ENCODE measurements at places on chromosomes 12 and 14.

GRCh38 chr12:121182222-121182893, 27.6 kb upstream of the P2RX4 start:
- DNase-seq, result no peak

DNA sequence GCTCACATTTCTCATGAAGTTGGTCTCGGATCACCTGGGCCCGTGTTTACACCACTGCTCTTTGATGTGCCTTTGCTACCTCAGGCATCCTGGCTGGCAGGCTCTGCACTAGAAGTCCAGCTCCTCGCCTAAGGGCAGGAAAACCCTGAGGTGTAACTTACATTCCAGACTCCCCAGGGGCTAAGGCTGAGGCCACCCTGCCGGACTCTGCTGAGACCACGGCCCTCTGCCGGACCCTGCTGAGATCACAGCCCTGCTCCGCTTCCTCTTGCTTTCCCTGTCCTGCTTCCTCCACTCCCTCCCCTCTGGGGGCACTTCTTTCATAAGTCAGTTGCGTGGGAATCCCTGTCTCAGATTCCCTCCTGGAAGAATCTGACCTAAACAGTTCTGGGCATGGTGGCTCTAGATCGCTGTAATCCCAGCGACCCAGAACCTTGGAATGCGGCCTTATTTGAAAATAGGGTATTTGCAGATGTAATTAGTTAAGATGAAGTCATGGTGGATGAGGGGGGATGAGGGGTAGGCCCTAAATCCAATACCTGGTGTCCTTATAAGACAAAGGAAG, 17.2 kb downstream of the RILPL1 start:
- no peak for DNase-seq

DNA sequence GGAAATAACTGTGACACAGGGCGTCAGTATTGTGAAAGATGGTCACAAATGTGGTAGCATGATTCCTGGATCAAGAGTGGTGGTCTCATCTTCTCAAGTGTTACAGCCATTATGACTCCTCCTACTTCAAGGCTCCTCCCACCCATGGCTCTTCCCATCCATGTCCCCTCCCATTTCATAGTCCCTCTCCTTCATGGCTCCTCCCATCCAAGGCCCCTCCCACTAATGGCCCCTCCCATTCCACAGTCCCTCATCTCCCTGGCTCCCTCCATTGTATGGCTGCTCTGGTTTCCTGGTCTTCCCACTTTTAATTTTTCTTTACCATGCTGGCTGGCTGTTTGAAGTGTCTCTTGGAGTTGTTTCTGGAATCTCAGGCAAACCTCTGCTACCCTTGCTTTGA, 1375.2 kb upstream of the TMEM132C start:
- DNase-seq, result no peak

GRCh38 chr12:100247765-100248164, 19.1 kb downstream of the DEPDC4 start:
- no peak for DNase-seq

GRCh38 chr12:106709068-106709511, 65.4 kb upstream of the RIC8B start:
- DNase-seq, result peak; percentile 2

GRCh38 chr12:18576104-18576626, 161.6 kb downstream of the PLCZ1 start:
- DNase-seq, result no peak

- DNase-seq, result no peak
Measured at GRCh38 chr12:123164710-123165261, 13.9 kb upstream of the PITPNM2 start.

GRCh38 chr12:42759622-42760273, 170.2 kb upstream of the PRICKLE1 start:
- no peak for DNase-seq

- DNase-seq, result peak; percentile 28
Measured at GRCh38 chr12:28759333-28759732, 389.7 kb upstream of the FAR2 start.

DNA sequence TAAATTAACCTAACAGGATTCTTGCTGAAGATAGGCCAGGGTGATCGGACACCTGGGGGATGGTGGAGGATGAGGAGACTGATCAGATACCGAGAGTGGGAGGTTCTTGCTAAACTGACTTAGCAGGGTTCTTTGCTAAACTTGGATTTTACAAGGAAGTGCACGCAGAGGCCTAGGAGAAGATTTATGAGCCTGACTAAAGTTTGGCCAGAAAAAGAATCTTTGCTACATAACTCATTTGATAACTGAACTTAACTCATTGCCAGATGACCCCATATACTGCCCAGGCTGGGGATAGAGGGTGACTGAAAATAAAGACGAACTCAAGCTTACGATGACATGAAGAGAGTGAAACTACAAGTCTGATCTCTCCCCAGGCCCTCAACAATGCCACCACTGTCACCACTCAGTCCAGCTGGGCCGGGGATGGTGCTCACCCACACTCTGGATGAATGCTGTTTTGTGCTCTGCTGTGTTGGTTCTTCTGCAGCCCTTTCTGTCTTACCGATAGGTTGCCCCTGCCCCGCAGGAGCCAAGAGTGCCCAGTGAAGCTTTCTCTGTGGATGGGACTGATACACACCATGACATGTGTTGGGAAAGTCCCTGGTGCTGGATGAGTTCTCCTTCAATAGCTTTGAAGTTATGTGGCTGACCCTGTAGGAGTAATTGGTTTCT, 29.0 kb downstream of the PPFIBP1 start:
- DNase-seq, result no peak

GRCh38 chr12:13033476-13033875, 10.7 kb upstream of the FAM234B start:
- no peak for DNase-seq

DNA sequence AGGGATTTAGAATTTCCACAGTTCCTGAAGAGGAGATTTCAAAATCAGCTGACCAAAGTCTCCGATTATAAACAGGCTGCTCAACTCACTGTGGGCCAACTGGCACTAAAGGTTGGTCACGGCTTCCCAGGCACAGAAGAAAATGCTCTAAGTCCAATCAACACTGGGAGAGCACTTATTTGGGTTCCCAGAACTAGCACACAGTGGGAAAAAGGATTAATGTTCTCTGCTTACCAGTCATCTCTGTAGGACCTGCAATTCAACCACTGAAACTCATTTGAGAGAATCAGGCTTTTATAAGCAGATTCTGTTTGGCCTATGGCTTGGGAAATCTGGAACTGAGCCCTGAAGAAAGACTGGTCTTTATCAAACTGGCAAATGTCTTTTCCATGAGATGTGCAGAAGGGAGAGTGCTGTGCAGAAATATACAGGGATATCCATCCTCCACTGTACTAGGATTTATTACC, 49.4 kb downstream of the ABCC9 start:
- DNase-seq, result no peak

DNA sequence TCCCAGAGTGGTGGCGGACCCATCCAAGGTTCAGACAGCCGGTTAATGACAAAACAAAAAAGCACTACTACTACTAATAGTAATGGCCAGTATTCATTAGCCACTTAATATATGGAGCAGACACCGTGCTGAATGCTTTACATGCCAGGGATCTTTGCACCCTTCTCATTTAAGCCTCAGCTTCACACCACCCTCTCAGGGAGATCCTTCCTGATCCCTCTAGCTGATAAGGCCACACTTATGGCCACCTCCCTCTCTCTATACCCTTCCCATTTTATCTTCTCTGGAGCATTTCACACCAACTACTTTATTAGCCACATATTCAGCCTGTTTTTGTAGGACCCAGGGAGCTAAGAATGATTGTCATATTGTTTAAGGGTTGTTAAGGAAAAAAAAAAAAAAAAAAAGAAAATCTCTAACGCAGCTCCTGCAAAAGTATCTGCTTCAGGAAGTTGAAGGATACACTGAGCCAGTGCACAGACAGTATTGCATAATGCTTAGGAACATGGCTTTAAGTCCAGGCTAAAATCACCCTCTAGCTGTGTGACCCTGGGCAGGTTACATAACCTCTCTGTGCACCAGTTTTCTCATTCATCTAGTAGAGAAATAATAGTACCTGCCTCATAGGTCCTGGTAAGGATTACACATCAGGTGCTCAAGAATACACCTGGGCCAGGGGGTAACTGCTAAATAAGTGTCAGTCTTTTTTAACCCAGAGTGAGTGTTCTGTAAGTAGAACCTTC, 29.4 kb downstream of the NUAK1 start:
- DNase-seq, result no peak

GRCh38 chr12:236445-236844, 22.5 kb upstream of the SLC6A12 start:
- DNase-seq, result no peak

DNA sequence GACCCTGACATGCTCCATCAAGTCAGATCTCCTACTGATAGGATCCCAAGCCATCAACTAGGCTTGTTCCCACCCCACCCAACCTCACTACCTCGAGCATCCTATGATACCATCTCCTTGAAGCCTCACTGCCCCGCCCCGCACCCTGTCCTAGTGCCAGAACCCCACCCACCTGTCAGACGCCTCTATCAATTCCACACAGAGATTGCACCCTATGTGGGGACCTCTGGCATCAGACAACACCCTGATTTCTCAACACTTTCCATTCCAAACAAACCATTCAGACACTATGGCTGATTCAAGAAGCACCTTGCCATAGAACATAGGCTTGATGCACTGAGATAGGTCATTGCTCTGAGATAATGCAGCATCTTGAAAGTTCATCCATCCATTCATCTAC, 3.1 kb upstream of the GLTP start:
- no peak for DNase-seq

DNA sequence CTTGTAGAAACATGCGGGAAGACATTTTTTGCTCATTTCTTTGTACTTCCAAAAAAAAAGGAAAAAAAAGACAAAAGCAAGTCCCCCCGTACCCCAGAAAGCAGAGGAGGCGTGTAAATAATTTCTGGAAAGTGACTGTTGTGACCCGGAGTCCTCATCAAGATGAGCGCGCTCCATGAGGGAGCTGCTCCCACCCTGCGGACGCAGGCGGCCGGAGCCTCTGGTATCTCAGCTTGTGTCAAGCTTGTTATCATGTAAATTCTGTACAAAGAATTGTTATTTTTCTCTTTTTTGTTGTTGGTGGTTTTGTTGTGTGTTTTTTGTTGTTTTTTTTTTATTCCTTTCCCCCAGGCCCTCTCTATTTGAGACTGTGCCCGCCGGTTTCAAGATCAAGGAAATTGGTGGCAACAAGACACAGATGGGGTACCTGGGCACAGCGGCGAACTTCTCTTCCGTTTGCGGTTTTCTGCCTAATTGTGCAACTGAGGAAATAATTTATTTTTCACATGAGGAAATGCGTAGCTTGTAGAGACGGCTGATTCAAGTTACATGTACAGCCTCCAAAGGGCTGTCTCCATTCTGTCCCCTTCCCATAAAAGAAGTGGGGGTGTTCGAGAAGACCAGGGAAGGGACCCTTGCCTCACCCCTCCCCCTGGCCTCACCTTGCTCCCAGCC, 27.0 kb downstream of the HPD start:
- no peak for DNase-seq

DNA sequence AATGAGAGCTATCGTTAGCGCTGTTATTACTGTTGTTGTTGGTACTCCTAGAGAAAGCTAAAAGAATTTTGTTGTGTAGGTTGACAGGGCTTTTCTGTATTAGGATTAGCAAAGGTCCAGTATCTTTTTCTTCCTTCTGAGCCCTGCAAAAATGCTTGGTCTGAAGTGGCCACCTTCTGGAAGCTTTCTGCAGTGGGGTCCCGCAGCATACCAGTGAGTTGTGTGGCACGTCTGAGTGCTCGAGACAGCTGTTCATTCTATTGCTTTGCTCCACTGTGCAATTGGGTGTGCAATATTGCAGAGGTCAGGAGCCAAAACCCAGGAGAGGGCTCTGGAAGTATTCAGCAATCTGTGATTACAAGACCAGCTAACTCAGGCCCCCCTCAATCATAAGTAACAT, 57.1 kb downstream of the CCDC60 start:
- DNase-seq, result no peak

DNA sequence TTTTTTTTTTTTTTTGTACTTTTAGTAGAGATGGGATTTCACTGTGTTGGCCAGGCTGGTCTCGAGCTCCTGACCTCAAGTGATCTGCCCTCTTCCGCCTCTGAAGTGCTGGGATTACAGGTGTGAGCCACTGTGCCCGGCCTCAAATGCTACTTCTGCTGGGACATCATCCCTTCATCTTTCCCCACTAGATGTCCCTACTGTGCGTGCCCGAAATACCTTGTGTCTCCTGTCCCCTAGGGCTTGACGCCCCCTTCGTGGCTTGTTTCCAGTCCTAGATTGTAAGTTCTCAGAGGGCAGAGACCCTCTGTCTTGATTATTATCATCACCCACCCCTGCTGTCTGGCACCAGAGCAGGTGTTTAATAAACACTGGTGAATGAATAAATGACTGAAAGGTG, 14.9 kb downstream of the CCDC63 start:
- no peak for DNase-seq

All from HAP-1 (cell line).